ENCODE measurements at places on chromosomes 3 and 15.

DNA sequence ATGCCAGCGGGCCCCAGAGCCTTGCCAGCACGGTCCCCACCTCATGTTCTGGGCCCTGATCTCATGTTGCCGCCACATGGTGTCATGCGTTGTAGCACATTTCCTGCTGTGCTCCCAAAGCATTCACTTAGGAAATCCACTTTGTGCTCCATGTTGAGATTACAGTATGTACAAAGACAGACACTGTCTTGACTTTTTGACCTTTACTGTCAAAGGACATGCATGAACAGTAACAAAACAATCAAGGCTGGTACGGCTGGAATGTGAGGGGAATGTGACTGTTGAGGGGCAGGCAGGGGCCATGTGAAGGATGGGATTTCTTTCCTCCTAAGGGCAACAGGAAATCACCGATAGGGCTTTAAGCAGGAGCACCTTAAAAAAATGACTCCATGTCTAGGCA is 53.3 kb upstream of the RPL32 start:
- DNase-seq: peak; percentile 43

DNA sequence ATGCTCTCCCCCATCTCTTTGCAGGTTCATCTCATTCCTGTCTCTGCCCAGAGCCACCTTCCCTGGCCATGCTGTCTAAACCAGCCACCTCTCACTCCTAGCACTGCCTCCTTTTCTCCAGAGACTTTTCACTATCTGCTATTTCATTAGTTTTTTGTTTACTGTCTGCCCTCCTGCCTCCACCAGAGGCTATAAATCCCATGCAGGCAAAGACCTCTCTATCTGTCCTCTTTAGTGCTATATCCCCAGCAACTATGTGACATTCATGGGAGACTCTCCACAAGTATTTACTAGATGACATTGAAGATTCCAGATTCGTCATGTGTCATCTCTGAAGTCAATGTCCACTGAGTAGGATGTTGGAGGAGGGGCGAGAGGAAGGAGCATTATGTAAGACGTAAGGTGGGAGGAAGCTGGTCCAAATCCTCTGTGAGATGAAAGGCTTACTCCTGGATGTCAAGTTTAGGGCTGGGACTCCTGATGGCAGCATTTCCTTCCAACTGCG is 3.4 kb upstream of the FAM43A start:
- DNase-seq: no peak

DNA sequence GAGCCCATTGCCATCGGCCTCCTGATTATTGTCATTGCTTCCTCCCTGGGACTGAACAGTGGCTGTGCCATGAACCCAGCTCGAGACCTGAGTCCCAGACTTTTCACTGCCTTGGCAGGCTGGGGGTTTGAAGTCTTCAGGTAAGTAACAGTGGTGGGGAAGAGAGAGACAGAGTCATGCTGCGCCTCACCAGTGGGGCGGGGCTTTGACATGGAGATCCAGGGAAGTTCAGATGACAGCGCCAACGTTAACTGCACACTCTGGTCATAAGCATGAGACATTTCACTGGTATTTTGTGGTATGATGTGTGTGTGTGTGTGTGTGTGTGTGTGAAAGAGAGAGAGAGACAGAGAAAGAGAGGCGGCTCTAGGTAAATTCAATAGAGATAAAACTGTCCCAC is 41.0 kb downstream of the AQP9 start:
- DNase-seq: no peak

DNA sequence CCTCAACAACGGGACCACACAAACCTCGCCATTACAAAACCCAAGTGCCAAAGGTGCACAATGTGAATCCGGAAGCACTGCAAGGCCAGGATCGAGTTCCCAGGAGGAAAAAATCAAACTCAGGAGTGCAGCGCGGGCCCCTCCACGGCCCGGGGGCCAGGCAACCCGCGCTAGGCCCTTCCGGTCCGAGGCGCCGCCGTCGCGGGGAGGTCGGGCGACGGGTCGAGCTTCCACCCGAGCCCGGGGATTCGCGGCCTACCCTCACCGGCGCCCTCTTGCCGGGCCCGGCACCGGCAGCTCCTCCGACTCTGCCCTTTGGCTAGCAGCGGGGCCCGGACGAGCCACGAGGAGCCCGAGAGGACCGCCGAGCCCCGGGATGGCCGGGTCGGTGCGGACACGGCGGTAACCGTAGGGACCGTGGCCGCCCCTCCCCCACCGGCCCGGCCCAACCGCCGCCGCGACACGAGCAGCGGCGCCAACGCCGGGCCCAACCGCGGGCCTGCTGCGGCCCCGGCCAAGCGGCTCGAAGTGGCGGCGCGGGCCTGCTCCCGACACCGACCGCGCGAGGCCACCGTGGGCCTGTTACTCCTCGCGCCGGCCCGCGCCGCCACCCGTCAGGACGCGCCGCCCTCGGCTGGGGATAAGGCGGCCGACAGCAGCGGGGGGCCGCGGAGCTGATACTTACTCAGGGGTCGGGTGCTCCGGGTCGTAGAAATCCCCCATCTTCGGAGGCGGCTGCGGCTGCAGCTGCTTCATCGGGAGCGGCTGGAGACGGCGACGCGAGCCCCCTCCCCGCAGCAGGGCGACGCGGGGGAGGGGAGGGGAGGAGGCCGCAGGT is 525 bp downstream of the SETD2 start:
- peak; percentile 55 for DNase-seq

DNA sequence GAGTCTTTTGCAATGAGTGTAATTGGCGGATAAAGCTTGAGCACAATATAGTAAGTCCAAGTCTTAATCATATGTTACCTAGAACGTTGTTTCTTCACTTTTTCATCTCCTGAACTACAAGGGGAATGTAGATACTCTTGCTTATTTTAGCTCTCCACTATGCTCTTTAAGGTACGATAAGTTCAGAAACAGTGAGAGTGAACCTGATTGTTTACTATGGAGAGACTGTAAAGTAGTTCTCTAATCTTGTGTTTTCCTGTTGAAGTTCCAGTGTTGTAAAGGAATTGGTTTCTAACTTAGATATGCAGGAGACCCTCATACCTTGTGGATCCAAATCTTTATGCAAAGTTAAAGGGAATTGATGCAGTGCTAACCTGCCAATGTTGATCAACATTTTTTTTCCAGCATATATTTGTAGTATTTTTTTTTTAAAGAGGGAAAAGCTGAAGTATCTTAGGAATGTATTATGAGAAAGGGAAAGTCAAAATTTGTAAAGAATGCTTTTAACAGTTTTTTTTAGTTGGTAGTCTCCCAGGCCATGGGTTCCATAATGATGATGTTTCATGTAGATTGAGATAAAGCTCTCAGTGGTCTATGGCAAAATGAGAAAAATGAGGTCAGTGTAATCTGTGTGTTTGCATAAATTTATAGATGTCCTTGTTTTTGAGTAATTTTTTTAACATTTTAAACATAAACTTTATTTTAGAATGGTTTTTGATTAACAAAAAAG is 14.9 kb downstream of the ATP11B start:
- DNase-seq: no peak

- DNase-seq: peak; percentile 71
Measured at GRCh38 chr3:130700541-130700940, 46.1 kb downstream of the PIK3R4 start.

- DNase-seq: no peak
Measured at GRCh38 chr15:27254055-27254454, 283.1 kb downstream of the GABRG3 start.

DNA sequence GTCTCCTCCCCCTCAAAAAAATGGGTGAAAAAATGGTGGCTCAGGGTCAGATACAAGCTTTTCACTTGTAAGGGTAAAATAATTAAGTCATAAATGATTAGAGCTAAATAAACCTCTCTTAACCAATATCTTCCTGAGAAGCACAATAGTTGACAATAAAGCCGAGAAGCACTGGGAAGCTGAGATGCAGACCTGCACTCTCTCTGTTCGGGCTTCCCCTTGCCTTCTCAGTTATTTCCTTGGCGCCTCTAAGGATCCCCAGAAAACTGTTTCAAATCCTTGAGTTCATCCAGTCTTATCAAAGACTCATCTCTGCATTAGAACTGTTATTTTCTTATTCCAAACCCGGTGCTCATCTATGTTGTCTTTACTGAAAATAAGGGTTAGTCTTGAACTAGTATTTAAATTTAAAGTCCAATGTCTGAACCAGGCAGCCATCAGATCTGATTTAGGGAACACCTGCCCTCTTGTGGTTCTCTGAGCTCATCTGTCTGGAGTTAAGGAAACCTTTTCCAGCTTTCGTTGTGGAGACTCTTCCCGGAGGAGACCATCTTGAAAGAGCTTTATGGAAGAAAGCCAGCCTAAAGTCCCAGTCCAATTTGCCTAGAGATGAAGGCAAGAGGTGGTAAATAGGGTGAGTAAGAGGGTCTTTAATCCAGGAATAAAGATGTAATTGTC is 256.4 kb upstream of the MCTP2 start:
- DNase-seq: peak; percentile 85

- DNase-seq: no peak
Measured at GRCh38 chr3:94294806-94295205, 231.9 kb downstream of the NSUN3 start.

- DNase-seq: no peak
Measured at GRCh38 chr3:159779883-159780282, 208.8 kb upstream of the IL12A start.

GRCh38 chr3:113096188-113096892 is 105.6 kb downstream of the GTPBP8 start:
- no peak for DNase-seq

DNA sequence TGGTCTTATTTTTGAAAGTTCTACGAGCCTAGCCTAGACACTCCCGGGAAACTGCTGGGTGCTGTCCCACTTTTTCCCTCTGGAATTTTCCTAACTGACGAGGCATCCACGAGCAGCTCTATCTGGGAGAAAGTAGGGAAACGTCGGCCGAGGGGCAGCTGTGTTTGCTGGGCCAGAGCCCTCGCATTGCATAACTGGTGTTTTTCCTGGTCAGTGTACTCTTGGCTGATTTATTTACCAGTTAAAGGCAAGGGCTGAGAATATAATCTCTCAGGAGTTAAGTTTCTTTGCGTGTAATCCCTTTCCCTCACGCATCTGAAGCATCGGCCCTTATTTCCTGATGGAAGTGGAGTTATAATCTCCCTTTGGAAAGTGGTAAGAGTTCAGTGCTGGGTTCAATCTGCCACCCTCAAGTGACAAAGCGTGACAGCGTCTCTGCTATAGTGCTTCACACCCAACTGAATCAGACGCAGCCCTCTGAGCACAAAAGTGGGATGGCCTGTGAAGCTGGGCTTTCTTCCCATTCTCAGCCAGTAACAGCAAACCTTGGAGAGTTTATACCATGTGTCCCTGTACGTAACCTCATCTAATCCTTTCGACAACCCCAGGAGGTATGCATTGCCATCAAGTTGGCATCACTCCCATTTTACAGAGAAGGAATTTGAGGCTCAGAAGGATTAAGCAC is 311.5 kb downstream of the RORA start:
- DNase-seq: peak; percentile 71

DNA sequence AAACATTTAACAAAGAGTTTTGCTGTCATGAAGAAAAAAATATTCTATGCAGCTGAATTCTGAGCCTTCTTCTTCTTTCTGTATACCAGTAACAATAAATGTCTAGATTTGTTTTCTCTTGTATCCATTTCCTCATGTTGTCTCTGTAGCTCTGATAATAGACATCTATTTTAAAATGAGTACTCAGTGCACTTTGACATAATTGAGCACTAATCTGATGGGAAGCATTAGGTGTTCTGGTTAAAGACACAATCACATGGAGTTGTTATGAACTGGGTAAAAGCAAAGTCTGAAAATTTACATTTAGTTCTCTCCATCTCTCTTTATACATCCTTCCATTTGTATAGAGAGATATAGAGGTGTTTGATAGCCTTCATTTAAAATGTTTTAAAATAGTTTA is 230.0 kb downstream of the BCHE start:
- no peak for DNase-seq

DNA sequence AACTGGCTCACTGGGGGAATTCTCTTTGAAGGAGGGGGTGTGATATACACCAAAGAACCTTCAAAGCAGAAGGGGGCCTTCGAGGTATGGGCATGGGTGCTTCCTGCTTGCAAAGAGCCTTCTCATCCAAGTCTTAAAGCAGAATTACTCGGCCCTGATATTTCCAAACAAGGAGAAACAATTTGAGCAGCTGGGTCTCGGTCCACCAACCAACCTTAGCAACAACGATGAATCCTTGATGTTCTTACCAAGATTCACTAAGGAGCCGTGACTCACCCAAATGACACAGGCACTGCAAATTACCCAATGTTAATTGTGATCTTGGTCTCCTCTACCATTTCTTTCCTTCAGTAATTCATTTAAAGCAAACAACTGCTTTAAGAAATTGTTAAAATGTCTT is 7.7 kb downstream of the HOMER2 start:
- no peak for DNase-seq

- DNase-seq: no peak
Measured at GRCh38 chr3:25495726-25496253, 67.7 kb downstream of the RARB start.

DNA sequence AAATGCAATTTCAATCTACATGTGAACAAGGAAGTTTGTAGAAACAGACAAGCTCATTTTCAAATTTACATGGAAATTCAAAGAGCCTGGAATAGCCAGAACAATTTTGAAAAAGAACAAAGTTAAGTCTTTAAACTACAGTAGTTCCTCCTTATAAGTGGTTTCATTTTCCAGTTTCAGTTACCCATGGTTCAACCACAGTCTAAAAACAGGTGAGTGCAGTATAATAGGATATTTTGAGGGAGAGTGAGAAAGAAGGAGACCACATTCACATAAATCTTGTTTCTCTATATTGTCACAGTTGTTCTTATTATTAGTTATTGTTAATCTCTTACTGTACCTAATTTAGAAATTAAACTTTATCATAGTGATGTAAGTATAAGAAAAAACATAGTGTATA is 45.8 kb upstream of the FOXB1 start:
- no peak for DNase-seq

GRCh38 chr15:37090543-37091175 is 9.7 kb downstream of the MEIS2 start:
- DNase-seq: no peak

DNA sequence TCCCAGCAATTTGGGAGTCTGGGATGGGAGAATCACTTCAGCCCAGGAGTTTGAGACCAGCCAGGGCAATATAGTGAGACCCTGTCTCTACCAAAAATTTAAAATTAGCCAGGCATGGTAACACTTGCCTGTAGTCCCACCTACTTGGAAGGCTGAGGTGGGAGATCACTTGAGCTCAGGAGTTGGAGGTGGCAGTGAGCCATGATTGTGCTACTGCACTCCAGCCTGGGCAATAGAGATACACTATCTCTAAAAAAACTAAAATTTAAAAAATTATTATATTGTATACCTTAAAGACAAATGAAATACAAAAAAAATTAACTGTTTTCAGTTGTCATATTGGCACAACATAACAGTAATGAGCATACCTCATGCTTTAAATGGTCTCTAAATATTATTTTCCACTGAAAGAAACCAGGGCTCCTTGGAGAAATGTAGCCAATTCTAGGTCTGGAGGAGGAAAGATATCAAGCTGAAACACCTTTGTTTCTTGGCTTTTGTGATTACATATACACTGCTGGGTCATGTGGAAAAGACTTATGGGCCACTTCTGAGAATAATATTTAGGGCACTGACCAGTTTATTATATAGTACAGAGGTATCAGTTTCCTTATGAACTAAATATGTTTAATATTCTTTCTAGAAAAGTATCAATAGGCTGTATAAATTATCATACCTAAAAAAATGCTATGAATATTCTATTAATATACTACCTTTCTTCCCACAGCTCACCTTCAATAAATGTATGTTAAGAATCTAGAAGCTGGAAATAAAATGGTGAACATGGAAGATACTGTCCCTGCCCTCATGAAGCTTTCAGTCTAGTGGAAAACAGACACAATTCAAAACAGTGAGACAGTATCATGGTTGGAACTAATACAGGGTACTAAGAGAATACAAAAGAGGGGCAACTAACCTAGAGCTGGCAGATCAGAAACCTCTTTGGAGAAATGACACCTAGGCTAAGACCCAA is 119.5 kb downstream of the TMCC1 start:
- DNase-seq: no peak
